Stimulated activated CD8-positive, alpha-beta memory T cell treated with anti-CD3 and anti-CD28 coated beads, Interleukin-4, amount 100 ng/mL, for 4 hours (primary cell): ENCODE measurements at places on chromosomes 2 and 18.

DNA sequence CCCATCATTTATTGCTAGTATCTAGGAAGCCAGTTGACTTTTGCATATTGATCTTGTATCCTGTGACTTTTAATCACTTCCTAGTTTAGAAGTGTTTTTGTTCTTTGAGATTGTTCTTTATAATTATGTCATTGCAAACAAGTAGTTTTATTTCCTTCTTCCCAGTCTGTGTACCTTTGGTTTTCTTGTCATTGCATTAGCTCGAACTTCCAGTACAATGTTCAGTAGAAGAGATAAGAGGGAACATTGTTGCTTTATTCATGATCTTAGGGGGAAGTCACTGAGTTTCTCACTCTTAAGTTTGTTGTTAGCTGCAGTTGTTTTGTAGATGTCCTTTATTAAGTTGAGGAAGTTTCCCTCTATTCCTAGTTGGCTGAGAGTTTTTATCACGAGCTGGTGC, 61.0 kb downstream of the TRAPPC12 start:
- no peak for DNase-seq

DNA sequence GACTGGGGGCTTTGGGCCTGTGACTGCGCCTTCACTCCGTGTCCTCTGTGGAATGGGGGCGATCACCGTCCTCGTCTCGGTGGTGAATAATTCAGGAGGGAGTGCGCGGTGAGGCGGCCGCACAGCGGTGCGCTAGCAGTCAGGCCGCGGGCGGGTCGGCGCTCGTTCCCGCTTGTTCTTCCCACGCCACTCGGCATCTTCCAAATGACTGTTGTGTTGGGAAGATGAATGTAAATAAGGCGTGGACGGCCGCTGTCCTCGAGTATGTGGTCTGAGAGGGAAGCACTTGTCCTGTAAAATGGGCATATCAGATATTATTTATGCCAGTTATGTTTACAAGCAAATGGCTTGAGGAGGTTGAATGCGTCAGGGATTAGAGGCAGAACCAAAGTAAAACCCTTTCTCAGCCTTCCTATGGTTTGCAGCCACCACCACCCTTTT, 608 bp upstream of the VPS4B start:
- no peak for DNase-seq

- DNase-seq: no peak
These were observed 171.9 kb upstream of the CNTNAP5 start for GRCh38 chr2:123853161-123853560.

- no peak for DNase-seq
These were observed 23.7 kb downstream of the CRACDL start for GRCh38 chr2:98912221-98912851.

DNA sequence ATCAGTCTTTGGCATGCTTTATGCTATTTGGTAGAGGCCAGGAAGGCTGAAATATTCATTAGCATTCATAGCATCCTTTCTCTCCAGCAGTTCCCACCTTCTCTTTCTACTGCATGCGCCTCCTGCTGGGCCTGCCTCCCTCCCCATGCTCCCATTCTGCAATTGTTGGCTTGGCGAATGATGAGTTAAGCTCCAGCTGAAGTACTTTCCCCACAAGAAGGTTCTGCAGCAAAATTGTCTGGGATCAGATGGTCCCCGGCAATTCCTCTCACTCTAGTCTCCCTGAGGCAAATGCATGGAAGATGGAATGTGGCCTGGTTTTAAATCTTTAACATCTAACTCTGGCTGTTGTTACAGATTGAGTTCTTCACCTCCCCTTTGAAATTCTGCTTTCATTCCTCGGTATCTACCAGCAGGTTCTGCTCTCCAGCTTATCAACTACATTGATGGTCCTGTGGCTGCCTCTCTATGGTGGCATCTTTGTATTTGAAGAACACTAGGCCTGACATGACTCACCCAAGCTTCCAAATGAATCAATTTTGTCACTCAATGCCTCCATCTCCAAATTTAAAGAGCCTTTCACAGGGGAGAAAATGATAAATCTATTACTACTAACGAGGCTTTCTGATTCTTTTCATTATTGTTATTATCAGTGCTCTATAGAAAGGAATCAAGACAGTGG, 55.9 kb downstream of the KCTD18 start:
- DNase-seq: no peak

DNA sequence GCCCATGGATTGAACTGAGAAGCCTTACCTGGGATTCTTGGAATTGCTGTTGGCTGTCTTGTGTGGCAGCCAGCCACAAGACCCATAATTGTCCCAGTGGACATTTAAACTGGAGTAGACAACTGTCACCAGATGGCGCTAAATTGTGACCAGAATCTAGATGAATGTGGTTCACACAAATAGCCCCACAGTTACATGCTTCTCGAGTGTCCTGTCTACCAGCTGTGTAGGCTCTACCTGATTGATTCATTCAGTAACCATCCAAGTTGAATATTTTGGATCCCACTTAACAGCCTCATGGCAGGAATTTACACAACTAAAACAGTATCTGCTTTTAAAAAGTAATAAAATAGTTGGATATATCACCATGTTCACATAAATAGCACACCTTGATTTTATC, 73.2 kb downstream of the MAP4K4 start:
- DNase-seq: no peak

DNA sequence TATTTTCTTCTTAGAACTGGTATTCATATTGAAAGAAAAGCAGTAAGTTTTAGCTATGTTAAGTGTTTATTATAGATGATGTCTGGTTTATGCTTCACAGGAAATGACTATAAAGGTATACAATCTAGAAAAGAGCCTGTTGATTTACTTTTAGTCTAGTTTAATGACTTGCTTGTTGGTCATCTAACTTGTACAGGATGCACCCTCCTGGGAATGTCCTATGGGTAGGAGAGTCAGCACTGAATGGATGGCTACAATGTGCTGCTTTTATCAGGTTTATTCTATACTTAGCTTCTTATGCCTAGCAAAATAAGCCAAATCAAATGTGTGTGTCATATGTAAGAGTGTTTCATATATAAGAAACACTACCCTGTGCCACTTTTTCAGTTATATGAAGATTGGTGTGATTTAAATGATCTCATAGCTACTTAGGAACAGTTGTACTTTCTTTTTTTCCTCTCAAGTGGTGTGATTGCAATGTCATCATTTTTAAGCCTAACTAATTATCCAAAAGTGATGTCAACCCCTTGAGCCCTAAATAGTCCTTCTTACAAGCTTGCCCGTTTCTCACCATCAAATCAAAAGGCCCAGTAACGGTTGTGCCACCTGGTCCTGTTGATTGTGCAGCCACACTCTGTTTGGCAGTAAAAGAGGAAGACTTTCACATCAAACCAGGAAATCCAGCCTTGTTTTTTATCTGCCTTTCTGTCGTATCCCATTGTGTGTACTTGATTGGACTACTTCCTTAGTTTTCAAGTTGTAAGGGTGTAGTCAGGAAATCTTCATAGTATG, 176.0 kb downstream of the DIS3L2 start:
- no peak for DNase-seq

- DNase-seq: no peak
These were observed 45.9 kb downstream of the PNO1 start for GRCh38 chr2:68203587-68203986.

DNA sequence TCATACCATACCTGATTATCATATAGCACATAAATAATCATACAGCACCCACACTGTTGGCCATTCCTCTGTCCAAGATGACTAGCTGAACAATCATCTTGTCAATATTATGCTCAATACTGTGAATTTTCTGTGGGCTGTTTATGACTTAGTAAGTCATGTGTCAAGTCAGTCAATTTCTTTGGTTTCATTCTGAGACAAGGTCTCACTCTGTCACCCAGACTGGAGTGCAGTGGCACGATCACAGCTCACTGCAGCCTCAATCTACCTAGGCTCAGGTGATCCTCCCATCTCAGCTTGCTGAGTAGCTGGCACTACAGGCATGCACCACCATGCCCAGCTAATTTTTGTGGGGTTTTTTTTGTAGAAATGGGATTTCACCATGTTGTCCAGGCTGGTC, 5.7 kb downstream of the MCM6 start:
- no peak for DNase-seq

GRCh38 chr2:216665717-216666116, 29.6 kb downstream of the IGFBP5 start:
- no peak for DNase-seq
